Nasal cavity respiratory epithelium epithelial cell of viscerocranial mucosa (primary cell): ENCODE measurements at places on chromosomes 16 and 17. TPM values are rescaled to one million over a fixed set of nuclear protein-coding genes. Genes with fewer than 3 reads are reported as not detected.

Gene HSPB9
- total RNA-seq = not detected in 2 replicates

Gene TBC1D3D
- under 0.01 and 0.07 TPM in 2 replicates for total RNA-seq

Gene CDH11
- total RNA-seq = 7.9 and 12.4 TPM in 2 replicates

Gene MAPT
- under 0.01 and 0.14 TPM in 2 replicates for total RNA-seq

Gene TMEM98
- total RNA-seq = 17.1 and 75.2 TPM in 2 replicates

Gene TBCD
- 19.1 and 37.9 TPM in 2 replicates for total RNA-seq

Gene CD300A
- 0.07 TPM in 1 of 2 replicates, not detected in the other for total RNA-seq

Gene NPIPA8
- total RNA-seq = 0.64 TPM in 1 of 2 replicates, not detected in the other

Gene EFNB3
- total RNA-seq = under 0.01 and 0.14 TPM in 2 replicates

Gene ACSM3
- total RNA-seq = 1.4 and 1.7 TPM in 2 replicates

Gene EXOC3L1
- total RNA-seq = not detected in 2 replicates

Gene ABCC12
- not detected in 2 replicates for total RNA-seq

Gene PITPNC1
- total RNA-seq = 18.9 and 25.6 TPM in 2 replicates

Gene MYH1
- total RNA-seq = not detected in 2 replicates

Gene HCRT
- total RNA-seq = not detected in 2 replicates

Gene GAST
- total RNA-seq = 1.0 TPM in 1 of 2 replicates, not detected in the other

Gene GPR179
- total RNA-seq = under 0.01 and 0.14 TPM in 2 replicates

Gene UNKL
- total RNA-seq = 3.4 and 10.1 TPM in 2 replicates

Gene ZNF750
- 10.6 and 32.6 TPM in 2 replicates for total RNA-seq

Gene NTN3
- total RNA-seq = 0.21 TPM in 1 of 2 replicates, not detected in the other

Gene ARSG
- total RNA-seq = 0.71 and 1.4 TPM in 2 replicates

Gene NPIPA2
- total RNA-seq = 0.34 and 1.1 TPM in 2 replicates

Gene UTP4
- total RNA-seq = 22.6 and 43.9 TPM in 2 replicates

Gene CCDC137
- total RNA-seq = 9.9 and 13.0 TPM in 2 replicates

Gene SYT17
- 0.34 and 3.3 TPM in 2 replicates for total RNA-seq

Gene CRYBA1
- total RNA-seq = not detected in 2 replicates

Gene FBXW10B
- 1.0 and 3.8 TPM in 2 replicates for total RNA-seq

Gene TNS4
- 24.3 and 91.8 TPM in 2 replicates for total RNA-seq

Gene PIRT
- not detected in 2 replicates for total RNA-seq

Gene KLHL36
- 98.1 and 126 TPM in 2 replicates for total RNA-seq

Gene SHISA6
- total RNA-seq = not detected in 2 replicates

Gene PERCC1
- total RNA-seq = not detected in 2 replicates

Gene PYY
- 0.68 TPM in 1 of 2 replicates, not detected in the other for total RNA-seq

Gene CSNK2A2
- total RNA-seq = 40.7 and 87.4 TPM in 2 replicates

Gene UMOD
- not detected in 2 replicates for total RNA-seq

Gene KRT31
- 0.14 and 0.34 TPM in 2 replicates for total RNA-seq

Gene PRAC2
- total RNA-seq = not detected in 2 replicates

Gene AIPL1
- not detected in 2 replicates for total RNA-seq

Gene TSPAN10
- 0.68 and 3.2 TPM in 2 replicates for total RNA-seq

Gene GRB7
- total RNA-seq = 11.3 and 12.0 TPM in 2 replicates

Gene LITAFD
- not detected in 2 replicates for total RNA-seq

Gene MYH2
- not detected in 2 replicates for total RNA-seq

Gene ZSCAN10
- not detected in 2 replicates for total RNA-seq

Gene PTX4
- not detected in 2 replicates for total RNA-seq

Gene RHBDF1
- 11.6 and 30.7 TPM in 2 replicates for total RNA-seq

Gene DPEP1
- total RNA-seq = not detected in 2 replicates

Gene MYH8
- not detected in 2 replicates for total RNA-seq

Gene PRSS27
- total RNA-seq = 1.0 and 1.9 TPM in 2 replicates

Gene UNC13D
- total RNA-seq = 13.7 and 14.8 TPM in 2 replicates

Gene KRT9
- 0.21 and 0.34 TPM in 2 replicates for total RNA-seq

Gene HSD17B1
- 2.7 and 3.4 TPM in 2 replicates for total RNA-seq

Gene CLEC18B
- total RNA-seq = 0.68 and 2.4 TPM in 2 replicates

Gene MRTFB
- total RNA-seq = 7.5 and 25.8 TPM in 2 replicates

Gene CCL4L2
- not detected in 2 replicates for total RNA-seq

Gene TERB1
- total RNA-seq = under 0.01 and 0.14 TPM in 2 replicates

Gene SLC12A3
- total RNA-seq = not detected in 2 replicates

Gene MFAP4
- total RNA-seq = not detected in 2 replicates
